ENCODE measurements at places on chromosomes 1 and 21.

GRCh38 chr1:113396585-113396984 is 6.3 kb downstream of the MAGI3 start:
- no peak for DNase-seq

DNA sequence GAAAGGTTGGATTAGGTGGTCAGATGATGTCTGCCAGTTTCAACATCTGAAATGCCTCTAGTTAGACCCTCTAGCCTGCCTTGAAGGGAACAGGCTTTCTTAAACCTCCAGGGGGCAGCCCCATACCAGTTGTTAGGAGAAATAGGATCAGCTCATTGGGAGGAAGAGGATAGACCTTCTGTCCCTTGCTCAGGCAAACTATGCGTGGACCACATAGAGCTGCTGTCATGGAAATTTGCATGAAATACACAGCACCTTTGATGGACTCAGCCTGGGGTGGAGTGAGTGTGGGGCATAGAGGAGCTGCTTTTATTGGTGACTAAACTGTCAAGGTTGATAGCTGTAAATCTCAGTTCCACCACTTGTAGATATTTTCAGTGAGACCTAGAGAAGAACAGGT is 38.4 kb upstream of the SPAG17 start:
- no peak for DNase-seq

GRCh38 chr1:184895086-184895485 is 79.2 kb downstream of the NIBAN1 start:
- DNase-seq = no peak

- DNase-seq = no peak
Measured at GRCh38 chr1:111269825-111270406, 20.7 kb upstream of the CHIA start.

- DNase-seq = no peak
Measured at GRCh38 chr1:73662526-73662925, 535.5 kb downstream of the LRRIQ3 start.

DNA sequence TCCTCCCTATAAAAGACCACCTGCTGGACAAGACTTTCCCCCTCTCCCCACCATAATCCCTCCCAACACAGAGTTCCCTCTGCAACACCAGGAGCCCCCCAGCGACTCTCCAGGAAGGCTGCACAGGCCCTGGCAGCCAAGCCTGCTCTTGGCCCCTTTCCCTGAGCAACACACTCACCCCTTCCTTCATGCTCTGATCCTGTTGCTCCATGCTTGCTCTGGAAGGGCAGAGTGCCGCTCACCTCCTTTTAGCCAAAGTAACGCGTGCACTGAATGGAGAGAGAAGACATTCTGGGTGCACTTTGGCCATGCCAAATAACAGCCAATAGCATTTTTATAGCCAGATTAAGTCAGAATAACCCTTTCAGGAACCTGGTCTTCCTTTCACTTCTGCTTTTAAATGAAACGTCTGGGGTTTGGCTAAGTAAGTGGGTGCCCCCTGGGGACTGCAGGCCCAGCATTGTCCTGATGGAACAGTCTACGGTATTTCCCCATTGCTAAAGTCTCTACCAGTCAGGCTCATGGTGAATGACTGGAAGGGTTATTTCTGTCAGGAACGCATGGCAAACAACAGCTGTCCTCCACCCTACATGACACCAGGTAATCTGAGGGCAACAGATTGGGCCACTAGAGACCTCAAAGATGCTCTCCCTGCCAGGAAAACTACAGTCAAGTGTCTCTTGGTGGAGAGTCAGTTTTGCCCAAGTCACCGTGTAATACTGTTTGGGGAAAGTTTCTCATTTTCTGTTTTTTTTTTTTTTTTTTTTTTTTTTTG is at the start of gene SLC2A5:
TSS of gene SLC2A5 (minus strand) at position 310 of the 775 bp plus-strand sequence. CDS start at position 211, 99 bp downstream.
- DNase-seq = peak; percentile 85

GRCh38 chr1:213231795-213232231 is 180.8 kb downstream of the RPS6KC1 start:
- DNase-seq = peak; percentile 13

DNA sequence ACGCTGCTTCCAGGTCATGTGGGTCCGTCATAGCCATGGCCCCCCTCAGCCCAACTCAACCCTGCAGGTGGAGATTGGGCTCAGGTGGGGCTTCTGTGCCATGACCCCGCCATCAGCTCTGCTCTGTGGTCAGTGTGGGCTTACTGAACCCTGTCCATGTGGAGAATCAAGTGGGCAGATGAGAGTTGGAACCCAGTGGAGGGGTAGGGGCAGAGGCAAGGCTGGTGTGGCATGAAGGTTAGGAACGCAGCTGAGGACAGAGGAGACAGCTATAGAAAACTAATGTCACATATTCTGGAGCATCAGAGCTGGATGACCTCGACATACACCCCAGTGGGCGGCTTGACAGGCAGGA is 355.9 kb downstream of the PTPRU start:
- DNase-seq = no peak

DNA sequence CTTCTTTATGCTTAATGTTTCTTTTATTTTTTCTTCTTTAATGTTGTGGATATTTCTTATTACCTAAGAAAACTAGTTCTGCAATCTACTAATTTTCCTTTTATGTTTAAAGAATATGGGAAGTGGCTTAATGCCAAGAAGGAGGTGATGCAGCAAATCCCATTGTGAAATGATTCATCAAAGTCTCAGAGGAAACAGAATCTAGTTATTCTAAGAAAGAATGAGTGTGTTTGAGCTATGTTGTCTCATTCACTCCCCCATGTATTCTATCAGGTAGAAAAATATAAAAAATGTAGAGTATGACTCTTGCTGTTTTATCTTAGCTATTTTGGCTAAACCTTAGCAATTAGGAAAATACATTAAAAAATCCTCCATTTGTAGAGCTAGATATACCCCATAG is 659.9 kb upstream of the RGS18 start:
- no peak for DNase-seq

GRCh38 chr1:85122169-85122568 is 73.9 kb upstream of the MCOLN3 start:
- DNase-seq = no peak

GRCh38 chr1:236365999-236366570 is 28.0 kb upstream of the EDARADD start:
- DNase-seq = no peak

DNA sequence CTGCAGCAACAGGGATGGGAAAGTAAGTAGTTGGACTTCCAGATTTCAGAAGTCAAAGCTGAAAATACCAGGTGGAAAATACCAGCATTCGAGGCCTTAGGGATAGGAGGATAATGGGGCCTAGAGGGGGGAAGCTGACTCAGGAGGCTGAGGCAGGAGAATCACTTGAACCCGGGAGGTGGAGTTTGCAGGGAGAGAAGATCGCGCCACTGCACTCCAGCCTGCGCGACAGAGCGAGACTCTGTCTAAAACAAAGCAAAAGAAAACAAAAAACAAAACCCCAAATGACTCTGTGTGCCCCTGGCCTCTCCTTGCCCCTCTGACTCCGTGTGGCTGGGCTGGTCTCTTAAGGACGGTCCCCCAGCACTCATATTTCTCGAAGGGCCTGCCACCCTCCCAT is 3.4 kb downstream of the SH2D2A start:
- no peak for DNase-seq

DNA sequence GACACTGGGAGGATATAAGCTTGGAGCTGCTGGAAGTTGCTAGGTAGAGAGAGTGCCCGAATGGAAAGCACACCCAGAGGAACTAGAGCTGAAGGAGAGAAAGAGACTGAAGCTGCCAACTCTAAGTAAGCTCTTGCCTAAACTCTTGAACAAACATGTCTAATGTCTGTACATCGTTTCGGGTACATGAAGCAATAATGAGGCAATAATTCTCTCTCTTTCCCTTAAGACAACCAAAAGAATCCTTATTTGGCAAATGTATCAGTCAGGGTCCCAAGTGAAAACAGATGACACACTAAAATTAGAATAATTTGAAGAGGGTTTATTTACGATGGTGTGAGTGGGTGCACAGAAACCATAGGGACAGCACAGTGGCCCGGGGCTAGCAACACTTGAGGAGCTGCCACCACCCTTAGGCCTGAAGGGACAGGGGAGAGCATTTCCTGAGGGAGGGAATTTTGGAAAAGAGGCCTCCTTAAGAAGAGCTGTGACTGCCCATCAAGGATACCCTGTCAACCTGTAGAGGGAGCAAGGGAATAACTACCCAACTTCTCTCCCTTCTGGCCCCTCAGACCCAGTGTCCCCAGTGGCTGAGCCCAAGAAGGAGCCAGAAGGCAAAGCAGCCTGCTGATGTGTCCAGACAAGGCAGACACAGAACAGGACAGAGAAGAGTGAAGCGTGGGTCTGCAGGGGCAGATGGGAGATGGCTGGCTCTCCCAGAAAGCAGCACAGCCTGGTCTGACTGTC is 36.1 kb upstream of the KHDRBS1 start:
- peak; percentile 44 for DNase-seq

DNA sequence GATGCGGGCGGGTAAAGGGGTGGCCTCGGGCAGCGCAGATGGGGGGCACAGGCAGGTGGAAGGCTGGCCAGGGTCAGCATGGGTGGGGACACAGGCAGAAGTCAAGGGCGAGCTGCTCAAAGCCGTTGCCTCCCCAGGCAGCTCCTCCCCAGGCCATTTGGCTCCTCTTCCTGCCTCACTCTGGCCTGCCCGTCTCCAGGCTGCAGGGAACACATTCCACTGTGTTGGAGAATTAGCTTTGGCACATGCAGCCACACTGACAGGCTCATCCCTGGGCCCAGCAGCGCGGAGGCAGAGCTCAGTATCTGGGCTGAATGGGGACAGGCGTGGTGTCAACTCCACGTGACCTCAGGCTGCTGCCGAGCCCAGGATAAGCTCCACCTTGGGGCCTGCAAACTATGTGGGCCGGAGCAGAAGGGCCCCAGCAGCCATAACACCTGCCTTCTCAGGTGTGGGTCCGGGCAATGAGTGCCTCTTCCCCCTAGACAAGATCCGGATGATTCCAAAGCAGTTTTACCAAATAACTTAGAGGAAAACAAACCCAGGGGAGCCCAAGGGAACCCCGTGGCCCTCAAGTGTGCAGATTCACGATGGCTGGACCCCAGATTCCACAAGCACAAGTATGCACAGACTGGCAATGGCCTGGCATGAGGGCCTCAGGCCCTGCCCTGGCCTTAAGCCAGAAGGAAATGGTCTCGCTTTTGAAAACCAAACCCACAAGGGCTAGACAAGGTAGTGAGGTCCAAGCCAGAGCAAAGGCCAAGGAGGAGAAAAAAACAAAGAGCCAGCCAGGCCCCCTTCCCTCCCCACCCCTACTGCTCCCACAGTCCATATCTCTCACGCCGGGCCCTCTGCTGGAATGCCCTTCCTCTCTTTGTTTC is 40.2 kb downstream of the HSPG2 start:
- no peak for DNase-seq

- no peak for DNase-seq
Measured at GRCh38 chr1:205301205-205301821, 20.2 kb downstream of the NUAK2 start.

DNA sequence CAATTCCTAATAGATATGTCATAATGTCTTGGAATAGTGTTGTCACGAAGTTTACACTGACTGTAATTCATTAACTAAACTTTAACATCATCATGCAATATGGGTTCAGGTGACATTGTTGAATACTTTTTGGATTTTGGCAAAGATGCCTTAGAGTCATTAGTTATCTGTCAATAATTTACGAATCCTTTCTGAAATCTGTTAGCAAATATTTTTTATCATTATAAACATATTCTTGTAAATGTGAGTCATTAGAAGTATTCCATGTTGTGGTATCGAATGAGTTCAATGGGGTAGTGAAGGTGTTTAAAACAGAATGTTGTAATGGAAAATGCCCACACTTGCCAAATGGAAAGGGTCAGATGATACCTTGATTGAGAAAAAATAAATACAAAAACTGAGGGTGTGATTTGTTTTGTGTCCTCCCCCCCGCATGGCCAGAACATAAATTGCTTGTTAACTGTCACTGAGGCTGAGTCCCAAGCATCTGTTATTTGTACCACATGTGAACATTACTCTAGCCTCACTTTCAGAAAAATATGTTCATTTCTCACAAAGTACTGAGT is 5.2 kb upstream of the NR5A2 start:
- DNase-seq = no peak

GRCh38 chr1:245148861-245149260 is 5.9 kb upstream of the KIF26B start:
- no peak for DNase-seq

DNA sequence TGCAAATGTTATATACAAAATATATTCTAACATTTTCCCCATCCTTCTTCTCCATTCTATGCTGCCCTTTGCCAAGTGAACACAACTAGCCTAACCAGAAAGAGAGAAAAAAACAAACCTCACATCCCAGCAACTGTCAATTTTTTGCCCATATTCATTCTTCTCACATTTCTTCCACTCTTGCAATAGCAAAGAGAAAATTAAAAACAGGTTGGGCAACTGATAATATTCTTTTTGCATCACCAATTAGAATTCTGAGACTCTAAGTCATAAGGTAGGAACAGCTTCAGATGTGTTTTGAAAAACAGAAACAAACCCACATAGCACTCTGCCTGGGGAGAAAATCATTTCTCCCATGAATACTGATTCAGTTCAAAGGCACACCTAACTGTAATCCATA is 25.2 kb upstream of the EXO1 start:
- no peak for DNase-seq

- no peak for DNase-seq
Measured at GRCh38 chr1:69920426-69920825, 285.0 kb downstream of the LRRC40 start.

DNA sequence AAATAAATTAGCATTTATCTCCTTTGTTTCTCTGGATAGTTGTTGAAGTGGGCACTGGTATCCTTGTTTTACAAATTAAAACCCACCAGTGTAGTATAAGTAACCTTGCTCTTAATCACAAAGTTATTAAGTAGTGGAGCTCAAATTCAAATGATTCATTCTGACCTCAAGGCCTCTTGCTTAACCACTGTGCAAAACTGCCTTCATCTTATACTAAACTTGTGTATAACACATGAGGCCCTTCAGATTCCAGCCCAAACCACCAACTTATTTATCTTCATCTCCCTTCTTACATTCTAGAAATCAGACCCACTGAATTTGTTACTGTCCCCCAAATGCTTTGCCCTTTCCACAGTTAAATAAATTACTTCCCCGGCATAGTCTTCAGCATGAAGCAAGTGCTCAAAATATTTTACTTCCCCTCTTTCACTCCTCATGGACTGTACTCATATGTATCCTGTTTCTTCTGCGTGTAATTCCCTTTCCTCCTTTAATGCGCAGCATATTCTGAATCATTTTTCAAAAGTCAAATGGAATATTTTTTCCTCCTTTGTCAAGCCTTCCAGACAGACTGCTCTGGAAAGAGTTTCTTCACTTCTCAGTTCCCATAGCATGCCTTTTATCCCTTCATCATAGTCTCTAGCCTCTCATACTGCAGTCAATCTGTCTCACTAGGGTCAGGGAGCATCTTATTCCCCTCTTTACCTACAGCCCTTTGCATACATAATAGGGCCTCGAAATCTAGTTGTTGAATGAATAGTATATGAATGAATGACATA is 19.0 kb upstream of the DNASE2B start:
- DNase-seq = no peak

- DNase-seq = no peak
Measured at GRCh38 chr1:49104575-49104974, 327.9 kb upstream of the BEND5 start.

- DNase-seq = no peak
Measured at GRCh38 chr1:13900583-13900982, 200.6 kb downstream of the PRDM2 start.

All from NCI-H524 treated with DMSO at 0.1 percent for 48 hours (cell line).